CD4-positive, alpha-beta T cell treated with Interleukin-2 at 100 ng/mL for 4 hours (primary cell): ENCODE measurements at places on chromosomes 5 and 9.

DNA sequence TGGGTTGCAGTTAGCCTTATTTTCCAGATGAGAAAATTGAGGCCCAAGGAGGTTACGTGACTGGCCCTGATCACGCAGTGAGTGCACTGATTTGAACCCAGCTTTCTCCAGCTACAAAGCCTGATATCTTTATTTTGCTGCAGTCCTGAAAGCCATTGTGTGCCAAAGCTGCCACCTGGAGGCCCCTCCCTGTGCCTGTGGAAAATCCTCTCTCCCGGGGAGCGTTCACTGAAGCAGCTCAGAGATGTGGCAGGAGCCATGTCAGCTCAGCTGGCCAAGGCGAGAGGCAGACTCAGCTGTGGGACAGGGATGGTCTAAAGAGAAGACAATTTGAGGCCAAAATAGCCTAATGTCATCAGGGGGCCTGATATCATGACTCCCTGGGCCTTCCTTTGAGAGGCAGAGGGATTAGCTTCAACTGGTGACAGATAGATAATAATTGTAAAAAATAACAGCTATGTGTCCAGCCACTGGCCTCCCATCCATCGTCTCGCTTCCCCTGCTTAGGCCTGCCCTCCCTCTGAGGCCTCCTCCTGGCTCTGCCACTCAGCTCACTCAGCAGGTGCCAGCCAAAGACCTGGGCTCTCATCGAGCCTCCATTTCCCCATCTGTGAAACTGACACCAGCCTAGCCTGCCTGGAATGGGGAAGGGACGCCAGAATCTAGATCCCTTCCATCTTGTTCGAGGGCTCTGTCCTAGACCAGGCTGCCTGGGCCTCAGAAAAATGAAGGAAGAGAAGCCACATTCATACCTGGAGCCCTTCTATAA lies 74.3 kb upstream of the GGTA1 start:
- no peak for DNase-seq

DNA sequence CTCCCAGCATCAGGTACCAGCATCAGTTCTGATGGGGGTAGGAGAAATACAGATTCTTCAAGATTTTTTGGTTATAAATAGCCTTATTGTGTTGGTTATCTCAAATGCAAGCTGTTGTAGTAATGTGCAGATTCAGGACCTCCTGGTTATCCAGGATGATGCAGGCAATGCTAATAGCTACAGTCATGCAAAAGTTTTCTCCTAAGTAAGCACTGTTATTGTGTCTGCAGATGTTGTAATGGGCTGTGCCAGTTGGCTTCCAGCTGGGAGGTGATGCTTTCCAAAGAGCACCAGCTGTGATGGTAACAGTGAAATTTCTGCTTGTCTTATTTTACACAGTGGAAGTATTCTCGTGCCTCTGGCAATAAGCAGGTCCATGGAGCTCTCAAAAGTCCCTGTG lies 719.2 kb upstream of the CTNND2 start:
- DNase-seq: no peak

DNA sequence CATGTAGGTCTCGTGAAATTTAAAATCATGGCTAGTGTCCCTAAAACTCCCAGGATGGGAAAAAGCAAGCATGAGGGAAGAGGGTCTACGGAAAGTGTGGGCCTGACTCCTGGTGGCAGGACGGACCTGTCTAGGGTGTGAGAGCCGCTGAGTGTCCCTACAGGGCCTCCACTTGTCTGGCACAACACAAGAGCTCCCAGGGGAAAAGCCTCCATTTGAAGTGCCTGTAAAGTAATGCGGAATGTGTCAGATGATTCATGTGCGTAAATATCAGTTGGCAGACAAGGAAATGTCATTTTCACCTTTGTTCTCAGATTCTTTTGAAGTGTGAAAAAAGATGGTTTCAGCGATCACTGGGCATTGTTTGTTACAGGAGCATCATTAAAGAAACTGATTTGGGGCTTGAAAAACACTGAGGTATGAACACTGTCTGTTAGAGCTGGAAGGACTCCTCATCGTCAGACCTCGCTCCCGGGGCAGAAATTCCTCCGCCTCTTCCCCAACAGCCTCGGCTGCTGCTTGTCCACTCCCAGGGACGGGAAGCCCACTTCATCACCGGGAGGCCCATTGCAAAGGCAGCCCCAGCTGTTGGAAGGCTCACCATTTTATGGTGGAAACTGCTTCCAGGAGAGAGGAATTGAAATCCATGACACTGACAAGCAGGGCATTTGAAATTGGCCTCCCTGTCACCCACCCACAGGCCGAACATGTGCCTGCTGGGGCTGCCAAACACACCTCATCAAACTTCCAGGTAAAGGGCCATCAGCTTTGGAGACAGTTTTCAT lies 240.8 kb downstream of the FSTL4 start:
- DNase-seq: no peak

DNA sequence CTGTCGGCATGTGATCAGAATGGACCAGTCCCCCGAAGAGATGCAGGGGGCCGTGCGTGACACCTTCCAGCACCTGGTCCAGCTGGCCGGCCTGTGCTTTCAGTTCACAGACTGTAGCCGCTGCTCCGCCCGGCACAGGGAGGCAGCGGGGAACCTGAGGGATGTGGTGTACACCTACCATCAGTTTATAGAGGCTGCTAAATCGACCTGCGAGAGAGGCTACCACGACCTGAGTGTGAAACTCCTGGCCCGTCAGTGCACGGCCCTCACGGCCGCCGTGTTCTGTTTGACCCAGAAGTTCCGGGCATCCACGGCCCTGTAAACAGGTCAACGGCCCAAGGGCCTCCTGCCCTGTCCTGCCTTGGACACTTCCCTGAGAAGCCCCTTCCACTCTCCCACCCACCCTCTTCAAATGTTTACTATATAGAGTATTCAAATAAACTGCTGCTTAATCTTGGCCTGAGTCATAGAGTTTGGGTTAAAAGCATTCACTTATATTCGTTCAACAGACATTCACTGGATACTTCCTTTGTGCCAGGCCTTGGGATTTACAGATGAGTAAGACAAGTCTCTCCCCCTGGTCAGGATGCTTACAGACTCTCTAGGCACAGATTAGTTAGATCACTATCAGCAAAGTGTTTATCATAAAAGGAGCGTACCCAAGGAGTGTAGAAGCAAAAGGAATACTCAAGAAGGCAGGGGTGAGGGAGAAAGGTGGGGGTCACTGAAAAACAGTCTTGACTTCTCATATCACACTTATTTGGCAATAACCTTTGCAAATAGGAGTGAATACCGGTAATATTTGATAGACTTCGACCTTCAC lies 6.9 kb upstream of the TRMT10B start:
- no peak for DNase-seq

GRCh38 chr5:156678484-156678883 lies 171.6 kb upstream of the PPP1R2B start:
- no peak for DNase-seq
